ENCODE measurements at places on chromosomes 2 and 18.

GRCh38 chr18:35566019-35566418 lies 15.5 kb upstream of the GALNT1 start:
- DNase-seq: no peak

GRCh38 chr2:107215401-107216350 lies 329.7 kb upstream of the ST6GAL2 start:
- no peak for DNase-seq

- peak; percentile 31 for DNase-seq
Observed at GRCh38 chr18:9516437-9517064, 41.2 kb downstream of the RALBP1 start.

- DNase-seq: no peak
Observed at GRCh38 chr2:127621981-127622431, 23.9 kb upstream of the GPR17 start.

GRCh38 chr18:74856434-74856833 lies 258.8 kb downstream of the ZNF407 start:
- no peak for DNase-seq

DNA sequence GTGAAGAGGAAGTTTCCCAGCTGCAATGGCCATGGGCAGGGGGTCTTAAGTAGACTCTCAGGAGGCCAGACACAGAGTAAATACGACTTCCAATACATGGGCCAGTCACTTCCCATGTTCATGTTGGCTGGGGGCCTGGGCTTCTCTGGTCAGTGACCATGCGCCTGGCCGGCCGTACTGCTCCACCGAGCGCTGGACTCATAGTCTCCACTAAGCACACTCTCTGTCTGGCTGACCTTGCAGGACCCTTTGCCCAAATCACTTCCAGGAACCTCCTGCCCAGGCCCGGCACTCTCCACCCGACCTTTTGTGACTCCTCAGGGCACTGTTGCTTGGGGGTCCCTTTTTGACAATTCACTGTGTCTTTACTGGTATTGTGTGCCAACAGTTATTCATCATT lies 69.3 kb downstream of the SOWAHC start:
- no peak for DNase-seq

- peak; percentile 52 for DNase-seq
Observed at GRCh38 chr2:3423492-3424170, 44.1 kb downstream of the TRAPPC12 start.

GRCh38 chr2:124919296-124919695 lies 894.2 kb downstream of the CNTNAP5 start:
- DNase-seq: no peak

DNA sequence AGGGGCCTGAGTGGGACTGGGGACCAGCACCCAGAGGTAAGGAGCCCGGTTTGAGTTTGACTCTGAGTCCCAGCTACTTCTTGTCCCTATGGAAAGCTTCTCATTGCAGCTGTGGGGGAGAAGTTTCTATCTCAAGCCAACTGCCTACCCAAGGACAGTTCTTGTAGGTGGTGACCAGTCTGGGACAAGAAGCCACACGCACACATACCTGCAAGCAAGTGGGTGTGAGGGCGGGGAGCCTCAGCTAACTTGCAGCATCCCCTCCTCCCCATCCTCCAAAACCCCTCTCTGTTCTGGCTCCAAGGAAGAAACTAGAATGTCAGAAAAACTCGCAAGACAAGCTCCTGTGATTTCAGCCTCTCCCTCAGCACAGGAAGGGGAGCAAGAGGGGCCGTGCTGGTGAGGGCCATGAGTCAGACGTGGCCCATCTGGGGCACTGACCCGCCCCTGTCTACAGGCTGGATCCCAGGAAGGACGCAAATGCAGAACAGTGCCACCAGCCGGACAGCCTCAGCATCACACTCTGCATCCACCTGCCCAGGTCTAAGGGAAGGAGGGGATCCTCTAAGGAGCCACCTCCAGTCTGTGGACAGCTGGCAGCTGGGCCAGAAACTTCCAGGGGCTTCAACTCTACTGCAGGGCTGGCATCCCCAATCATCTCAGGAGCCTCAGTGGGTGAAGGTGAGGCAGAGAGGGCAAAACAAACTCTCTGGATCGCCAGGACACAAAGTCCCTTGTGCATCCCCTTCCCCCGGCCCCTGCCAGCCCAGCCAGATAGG lies 103.4 kb downstream of the TNS1 start:
- DNase-seq: no peak

DNA sequence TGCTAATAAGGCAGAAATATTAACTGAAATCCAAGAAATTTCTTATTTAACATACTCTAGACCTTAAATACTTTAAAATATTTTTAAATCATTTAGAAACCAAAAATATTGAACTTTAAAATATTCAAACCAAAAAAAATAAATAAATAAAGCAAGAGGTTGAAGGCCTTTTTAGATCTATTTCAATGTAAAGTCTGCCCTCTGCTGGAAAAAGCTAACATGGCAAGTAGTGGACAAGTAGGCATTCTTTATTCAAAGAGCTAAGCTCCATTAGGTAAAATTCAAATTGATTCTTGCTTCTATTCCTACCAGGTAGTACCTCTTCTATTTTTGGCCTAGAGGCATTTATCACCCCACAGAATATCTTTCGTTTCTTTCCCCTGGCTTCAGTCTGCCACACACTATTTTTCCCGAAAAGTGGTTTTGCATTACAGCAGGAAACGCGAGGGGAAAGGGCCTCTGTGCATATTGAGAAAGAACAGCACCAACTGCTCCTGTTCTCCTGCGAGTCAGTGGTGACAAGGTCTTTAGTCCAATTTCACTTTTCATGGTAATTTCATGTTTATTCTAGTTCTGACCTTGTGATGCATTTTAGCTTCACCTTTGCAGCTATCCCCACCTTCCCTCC lies 20.4 kb downstream of the IFIH1 start:
- DNase-seq: peak; percentile 56

GRCh38 chr2:16149349-16150243 lies 209.2 kb downstream of the MYCN start:
- no peak for DNase-seq

DNA sequence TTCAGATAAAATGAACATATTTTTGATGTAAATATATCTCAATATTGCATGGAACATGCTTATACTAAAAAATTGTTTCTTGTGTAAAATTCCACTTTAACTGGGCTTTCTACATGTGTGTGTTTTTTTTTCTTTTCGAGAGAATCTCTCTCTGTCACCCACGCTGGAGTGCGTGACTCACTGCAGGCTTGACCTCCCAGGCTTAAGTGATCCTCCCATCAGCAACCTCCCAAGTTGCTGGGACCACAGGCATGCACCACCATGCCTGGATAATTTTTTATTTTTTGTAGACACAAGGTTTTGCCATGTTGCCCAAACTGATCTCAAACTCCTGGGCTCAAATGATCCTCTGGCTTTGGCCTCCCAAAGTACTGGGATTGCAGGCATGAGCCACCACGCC lies 254.6 kb downstream of the LOXHD1 start:
- no peak for DNase-seq

GRCh38 chr18:9796935-9797549 lies 88.7 kb upstream of the TXNDC2 start:
- no peak for DNase-seq

- no peak for DNase-seq
Observed at GRCh38 chr2:229900012-229900411, 21.8 kb downstream of the TRIP12 start.

GRCh38 chr2:44139741-44140140 lies 28.9 kb upstream of the PPM1B start:
- DNase-seq: no peak

GRCh38 chr2:151361674-151362370 lies 4.4 kb downstream of the TNFAIP6 start:
- DNase-seq: no peak

GRCh38 chr2:110124038-110124825 lies 8.6 kb upstream of the MALL start:
- DNase-seq: no peak

DNA sequence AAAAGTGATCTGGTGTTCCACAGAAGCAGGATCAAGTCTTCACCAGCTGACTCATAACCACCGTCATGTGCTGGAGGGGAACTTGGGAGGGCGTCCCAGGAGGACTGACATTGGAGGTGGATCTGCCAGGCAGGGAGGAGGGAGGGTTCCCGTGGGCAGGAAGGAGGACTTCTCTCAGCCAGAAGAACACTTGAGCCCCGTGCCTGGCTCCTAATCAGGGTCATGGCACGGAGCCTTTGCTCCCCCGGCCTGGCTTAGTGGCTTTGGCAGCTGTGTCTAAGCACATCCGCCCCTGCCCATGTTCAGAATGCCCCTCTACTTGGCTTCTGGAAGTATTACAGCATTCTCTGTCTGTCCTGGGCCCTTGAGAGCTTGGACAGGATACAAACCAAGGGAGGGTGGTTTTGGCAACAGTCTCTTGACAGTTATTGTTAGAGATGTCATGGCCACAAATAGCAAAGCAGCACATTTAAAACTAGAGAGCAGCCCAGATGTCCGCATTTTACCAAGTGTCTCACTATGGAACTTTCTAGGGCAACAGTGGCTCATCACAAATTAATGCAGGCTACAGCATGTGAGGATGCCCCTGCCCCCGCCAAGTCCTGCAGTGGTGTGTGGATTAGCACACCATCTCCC lies 11.5 kb downstream of the PPP1R7 start:
- no peak for DNase-seq
